ENCODE measurements at places on chromosomes 11 and 22.

GRCh38 chr22:49301398-49302149 lies 526.1 kb downstream of the BRD1 start:
- no peak for DNase-seq

GRCh38 chr11:119779195-119780071 lies 50.4 kb upstream of the NECTIN1 start:
- DNase-seq: no peak

DNA sequence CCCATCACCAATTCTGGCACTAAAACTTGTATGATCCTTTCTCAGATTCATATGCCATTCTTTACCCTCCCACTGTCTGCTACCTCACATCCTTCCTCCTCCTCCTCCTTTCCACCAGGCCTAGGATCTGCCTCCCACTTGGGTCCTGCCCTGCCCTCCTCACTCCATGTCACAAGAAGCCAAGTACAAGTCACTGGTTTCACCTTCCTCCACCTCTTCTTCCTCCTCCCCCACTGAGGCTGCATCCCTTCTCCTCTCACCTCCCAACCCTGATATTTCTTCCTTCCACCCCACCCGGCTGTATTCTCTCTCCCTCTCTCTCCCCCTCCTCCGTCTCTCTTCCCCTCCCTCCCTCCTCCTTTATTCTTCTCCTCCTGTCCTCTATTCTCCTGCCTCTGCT lies 46.6 kb downstream of the LARGE1 start:
- no peak for DNase-seq

DNA sequence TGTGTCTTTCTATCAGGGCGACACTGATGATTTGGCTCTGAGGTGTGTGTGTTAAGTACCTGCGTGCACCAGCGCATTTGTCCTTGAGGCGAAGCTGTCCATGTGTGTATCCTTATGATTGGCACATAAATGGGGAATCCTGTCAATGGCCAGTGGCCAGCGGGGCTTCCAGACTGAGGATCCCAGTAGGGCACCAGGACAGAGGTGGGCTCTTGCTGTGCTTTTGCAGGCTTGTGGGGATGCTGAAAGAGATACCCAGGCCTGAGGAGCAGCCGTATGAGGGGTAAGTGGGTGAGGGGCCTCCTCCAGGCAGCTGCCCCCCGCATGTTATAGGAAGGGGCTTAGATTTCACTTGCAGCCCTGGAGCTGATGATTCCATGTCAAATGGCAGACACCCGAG lies 156.8 kb downstream of the ST3GAL4 start:
- no peak for DNase-seq

DNA sequence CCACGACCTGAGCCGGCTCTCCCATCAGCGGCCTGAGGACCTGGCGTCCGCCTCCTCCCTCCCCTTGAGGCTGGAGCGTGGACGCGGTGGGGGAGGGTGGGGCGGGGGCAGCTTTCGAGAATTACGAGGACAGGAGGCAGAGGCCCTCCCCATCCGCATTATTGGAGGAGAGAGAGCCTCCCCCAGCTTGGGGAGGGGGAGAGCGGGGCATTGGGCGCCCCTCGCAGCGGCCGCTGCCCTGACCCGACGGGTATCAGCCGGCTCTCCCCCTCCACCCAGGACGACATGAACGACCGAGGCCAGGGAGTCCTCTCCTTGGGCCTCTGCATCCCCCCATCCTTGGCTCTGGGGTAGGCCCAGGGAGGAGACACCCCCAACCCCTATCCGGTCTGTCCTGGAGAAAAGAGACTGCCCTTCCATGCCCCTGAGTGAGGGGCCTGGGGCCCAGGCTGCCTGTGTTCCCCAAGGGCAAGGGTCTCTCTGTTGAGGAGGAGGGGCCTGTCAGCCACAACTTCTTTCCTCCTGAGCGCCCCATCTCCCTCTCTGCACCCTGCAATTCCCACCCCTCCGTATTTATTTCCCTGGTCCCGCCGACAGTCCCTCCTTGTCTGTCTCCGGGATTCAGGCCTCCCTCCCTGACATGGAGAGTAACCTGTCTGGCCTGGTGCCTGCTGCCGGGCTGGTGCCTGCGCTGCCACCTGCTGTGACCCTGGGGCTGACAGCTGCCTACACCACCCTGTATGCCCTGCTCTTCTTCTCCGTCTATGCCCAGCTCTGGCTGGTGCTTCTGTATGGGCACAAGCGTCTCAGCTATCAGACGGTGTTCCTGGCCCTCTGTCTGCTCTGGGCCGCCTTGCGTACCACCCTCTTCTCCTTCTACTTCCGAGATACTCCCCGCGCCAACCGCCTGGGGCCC lies 495 bp downstream of the GPR137 start:
- DNase-seq: peak; percentile 32

- DNase-seq: no peak
These were observed 5.8 kb downstream of the THRSP start for GRCh38 chr11:78069465-78069864.

GRCh38 chr11:11499300-11499699 lies 122.5 kb downstream of the GALNT18 start:
- no peak for DNase-seq

GRCh38 chr11:75841739-75842138 lies 26.7 kb downstream of the UVRAG start:
- DNase-seq: no peak

- no peak for DNase-seq
These were observed 106.4 kb downstream of the MICAL2 start for GRCh38 chr11:12216671-12217374.

- DNase-seq: no peak
These were observed 40.5 kb upstream of the TOP3B start for GRCh38 chr22:22022947-22023534.

GRCh38 chr11:62054484-62055121 lies 69.2 kb upstream of the INCENP start:
- peak; percentile 39 for DNase-seq

DNA sequence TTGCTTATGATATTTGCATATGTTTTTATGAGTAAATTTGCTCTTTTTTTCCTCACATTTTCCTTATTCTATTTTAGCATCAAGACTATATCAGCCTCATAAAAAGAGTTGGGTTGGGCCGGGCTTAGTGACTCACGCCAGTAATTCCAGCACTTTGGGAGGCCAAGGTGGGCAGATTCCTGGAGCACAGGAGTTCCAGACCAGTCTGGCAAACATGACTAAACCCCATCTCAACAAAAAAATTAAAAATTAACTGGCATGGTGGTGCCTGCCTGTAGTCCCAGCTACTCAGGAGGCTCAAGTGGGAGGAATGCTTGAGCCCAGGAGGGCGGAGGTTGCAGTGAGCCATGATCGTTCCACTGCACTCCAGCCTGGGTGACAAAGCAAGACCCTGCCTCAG lies 148.8 kb upstream of the ANO5 start:
- DNase-seq: no peak
